ENCODE measurements at places on chromosomes 7 and 10.
A peak's percentile ranks its signal among the peaks of the same experiment; 100 is the strongest.

DNA sequence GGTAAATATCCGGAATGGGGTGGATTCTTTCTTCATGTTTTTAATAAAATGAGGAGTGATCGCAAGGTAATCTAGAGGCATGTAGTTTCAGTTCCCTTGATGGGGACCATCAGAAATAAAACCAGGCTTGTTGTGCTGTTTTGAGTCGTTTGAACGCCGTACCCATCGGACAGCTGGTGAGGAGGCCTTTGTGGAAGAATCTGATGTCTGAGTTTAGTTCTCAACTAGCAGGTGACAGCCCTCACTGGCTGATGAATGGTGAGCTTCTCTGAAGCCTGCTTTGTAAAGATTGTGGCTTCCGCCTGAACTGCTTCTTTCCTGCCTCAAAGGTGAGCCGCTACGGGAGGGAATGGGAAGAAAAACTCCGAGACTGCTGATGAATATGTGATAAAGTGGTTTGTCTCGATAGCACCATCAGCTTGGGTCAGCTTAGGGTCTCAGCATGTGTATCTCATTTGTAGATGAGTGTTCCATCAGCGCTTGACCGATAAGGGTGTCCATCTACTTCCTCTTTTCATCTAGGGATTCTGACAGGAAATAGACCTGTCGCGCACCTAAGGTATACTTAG is 977 bp downstream of the TMEM248 start:
- H3K36me3 ChIP-seq: no peaks in the 10 kb centered on the region
- H3K4me1 ChIP-seq: peaks cover 7% of the 10 kb centered on the region
- peak overlapping the region; percentile 81 for H3K27ac ChIP-seq
- peak; percentile 28 for DNase-seq

GRCh38 chr7:135217645-135218509 is 6.6 kb upstream of the WDR91 start:
- no peak overlapping the region for H3K4me3 ChIP-seq
- no peaks in the 10 kb centered on the region for H3K36me3 ChIP-seq
- no peak overlapping the region for H3K27ac ChIP-seq
- H3K27me3 ChIP-seq: no peaks in the 10 kb centered on the region

DNA sequence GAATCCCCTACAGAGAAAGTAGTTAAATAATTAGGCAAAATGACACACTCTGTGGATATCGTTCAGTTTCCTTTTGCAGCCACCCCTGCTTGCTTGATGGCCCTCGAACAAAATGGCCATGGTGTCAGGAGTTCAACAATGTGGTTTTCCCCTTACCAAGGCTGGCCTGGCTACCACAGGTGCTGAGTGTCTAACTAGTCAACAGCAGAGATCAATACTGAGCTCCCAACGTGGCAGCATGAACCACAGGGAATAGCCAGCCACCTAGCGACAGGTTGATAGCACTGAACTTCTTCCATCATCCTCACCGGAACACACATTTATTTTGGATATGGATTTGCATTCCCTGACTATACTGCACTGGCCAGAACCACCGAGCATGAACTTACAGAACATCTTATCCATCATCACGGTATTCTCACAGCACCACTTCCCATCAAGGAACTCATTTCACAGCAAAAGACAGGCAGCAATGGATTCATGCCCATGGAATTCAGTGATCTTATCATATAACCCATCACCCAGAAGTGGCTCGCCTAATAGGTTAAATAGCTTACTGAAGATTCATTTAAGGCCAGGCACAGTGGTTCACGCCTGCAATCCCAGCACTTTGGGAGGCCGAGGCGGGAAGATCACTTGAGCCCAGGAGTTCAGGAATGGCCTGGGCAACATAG is 6.3 kb downstream of the C10orf67 start:
- H3K4me3 ChIP-seq: no peak overlapping the region
- H3K27me3 ChIP-seq: no peaks in the 10 kb centered on the region
- no peak for DNase-seq
- H3K27ac ChIP-seq: no peak overlapping the region
- no peaks in the 10 kb centered on the region for H3K36me3 ChIP-seq

- no peaks in the 10 kb centered on the region for H3K27me3 ChIP-seq
- H3K36me3 ChIP-seq: no peaks in the 10 kb centered on the region
- H3K27ac ChIP-seq: no peak overlapping the region
- no peak overlapping the region for H3K4me3 ChIP-seq
These were observed 149.8 kb downstream of the AKR1D1 start for GRCh38 chr7:138226001-138226476.

GRCh38 chr7:78863281-78863680 is 590.2 kb downstream of the MAGI2 start:
- no peak for DNase-seq
- H3K27me3 ChIP-seq: no peaks in the 10 kb centered on the region
- H3K36me3 ChIP-seq: no peaks in the 10 kb centered on the region
- H3K27ac ChIP-seq: no peak overlapping the region
- H3K4me3 ChIP-seq: no peak overlapping the region

- no peaks in the 10 kb centered on the region for H3K27me3 ChIP-seq
- H3K36me3 ChIP-seq: no peaks in the 10 kb centered on the region
- no peak overlapping the region for H3K4me3 ChIP-seq
- no peak for DNase-seq
- H3K4me1 ChIP-seq: no peaks in the 10 kb centered on the region
These were observed 170.6 kb upstream of the GRB10 start for GRCh38 chr7:50953303-50953702.

DNA sequence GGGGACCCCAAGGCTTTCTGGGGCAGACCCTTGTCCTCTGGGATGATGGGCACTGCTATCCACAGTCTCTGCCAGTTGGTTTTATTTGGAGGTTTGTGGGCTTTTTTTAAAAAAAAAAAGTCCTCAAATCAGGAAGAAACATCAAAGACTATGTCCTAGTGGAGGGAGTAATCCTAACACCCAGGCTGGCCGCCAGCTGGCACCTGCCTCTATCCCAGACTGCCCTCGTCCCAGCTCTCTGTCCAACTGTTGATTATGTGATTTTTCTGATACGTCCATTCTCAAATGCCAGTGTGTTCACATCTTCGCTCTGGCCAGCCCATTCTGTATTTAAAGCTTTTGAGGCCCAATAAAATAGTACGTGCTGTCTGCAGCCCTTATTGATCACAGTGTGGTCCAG is 61.0 kb upstream of the LRRC4 start:
- no peak for DNase-seq
- H3K4me1 ChIP-seq: no peaks in the 10 kb centered on the region
- H3K27ac ChIP-seq: no peak overlapping the region
- no peaks in the 10 kb centered on the region for H3K27me3 ChIP-seq

- H3K36me3 ChIP-seq: no peaks in the 10 kb centered on the region
- H3K27ac ChIP-seq: no peak overlapping the region
- H3K27me3 ChIP-seq: peaks cover 24% of the 10 kb centered on the region
- H3K4me3 ChIP-seq: peak overlapping the region; percentile 42
- peaks cover 6% of the 10 kb centered on the region for H3K4me1 ChIP-seq
These were observed 609 bp downstream of the KLRG2 start for GRCh38 chr7:139482662-139483466.

DNA sequence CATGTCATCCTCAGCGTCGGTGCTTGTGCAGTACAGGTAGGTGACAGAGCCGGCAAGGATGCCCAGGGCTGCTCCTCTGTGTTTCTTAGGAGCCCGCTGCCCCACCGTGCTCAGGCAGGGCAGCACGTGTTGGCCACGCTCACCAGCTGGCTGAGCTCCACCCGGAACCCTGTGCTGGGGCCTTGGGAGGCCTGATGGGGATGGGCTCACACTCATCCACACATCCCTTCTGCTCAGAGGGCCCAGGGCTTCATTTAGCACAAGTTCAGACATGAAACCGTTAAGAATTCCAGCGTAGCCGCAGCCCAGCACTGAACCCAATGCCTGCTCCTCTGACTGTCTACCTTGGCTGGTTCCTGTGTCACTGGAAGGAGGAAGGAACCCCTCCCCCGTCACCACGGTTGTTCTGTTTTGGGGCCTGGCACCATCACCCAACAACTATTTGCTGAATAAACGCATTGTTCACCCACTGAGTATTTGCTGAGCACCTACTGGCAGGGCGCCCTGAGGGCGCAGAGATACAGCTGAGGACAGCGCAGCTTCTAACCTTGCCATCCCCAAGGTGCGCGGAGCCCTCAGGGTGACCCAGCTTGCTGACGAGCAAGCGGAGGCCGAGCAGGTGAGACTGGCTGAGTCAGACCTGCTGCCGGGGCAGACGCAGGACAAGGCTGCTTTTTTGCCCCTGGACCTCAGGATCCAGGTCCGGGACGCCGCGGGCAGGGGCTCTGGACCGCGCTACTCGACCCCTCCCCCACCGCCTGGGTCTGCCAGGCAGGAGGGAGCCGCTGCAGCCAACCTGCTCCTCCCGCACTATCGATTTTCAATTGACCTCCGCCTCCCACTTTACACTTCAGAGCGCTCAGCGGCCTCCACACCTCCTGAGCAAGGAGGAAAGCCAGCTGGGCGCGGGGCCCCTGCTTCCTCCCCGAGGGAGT is 50.6 kb upstream of the RET start:
- H3K36me3 ChIP-seq: no peaks in the 10 kb centered on the region
- no peak for DNase-seq
- no peak overlapping the region for H3K27ac ChIP-seq
- no peak overlapping the region for H3K4me3 ChIP-seq

DNA sequence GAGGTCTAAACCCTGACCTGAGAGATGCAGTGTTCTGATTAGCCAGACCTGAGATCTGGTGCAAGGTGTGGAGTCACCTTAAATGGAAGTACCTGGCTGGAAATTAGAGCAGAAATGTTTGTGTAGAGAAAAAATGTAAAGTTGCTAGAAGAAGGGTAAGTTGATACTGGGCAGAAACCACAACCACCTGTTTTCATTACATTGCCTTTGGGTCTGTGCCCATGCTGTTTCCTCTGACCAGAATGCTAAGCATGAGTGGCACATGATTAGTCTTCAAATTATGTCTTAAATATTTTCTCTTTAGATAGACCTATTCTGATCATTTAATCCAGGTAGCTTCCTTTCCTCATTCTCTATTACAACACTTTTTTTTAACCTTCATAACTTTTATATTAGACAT is 69.0 kb downstream of the CASD1 start:
- H3K36me3 ChIP-seq: no peaks in the 10 kb centered on the region
- no peak for DNase-seq
- no peak overlapping the region for H3K4me3 ChIP-seq
- H3K27me3 ChIP-seq: no peaks in the 10 kb centered on the region
- H3K27ac ChIP-seq: no peak overlapping the region

- H3K4me1 ChIP-seq: no peaks in the 10 kb centered on the region
- H3K27me3 ChIP-seq: no peaks in the 10 kb centered on the region
- no peak overlapping the region for H3K27ac ChIP-seq
- no peaks in the 10 kb centered on the region for H3K36me3 ChIP-seq
- DNase-seq: no peak
- H3K4me3 ChIP-seq: no peak overlapping the region
These were observed 667.6 kb upstream of the CELF2 start for GRCh38 chr10:10350050-10350449.

DNA sequence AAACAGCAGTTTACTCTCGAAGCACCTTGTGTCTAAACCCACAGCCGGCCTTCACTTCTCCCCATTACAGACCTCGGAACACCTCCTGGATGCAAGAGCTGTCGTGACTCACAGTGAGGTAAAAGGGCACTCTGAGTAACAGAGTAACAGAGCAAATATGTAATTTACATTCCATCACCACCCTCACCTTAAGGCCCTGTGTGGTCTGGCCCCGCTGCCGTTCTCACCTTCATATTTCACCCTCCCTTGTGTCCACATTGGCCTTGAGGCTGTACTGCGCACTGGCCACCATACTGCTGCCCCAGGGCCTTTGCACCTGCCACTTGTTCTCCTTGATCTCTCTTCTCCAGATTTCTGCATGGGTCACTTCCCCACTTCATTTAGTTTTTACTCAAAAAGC is 12.6 kb downstream of the FFAR4 start:
- DNase-seq: peak; percentile 52
- no peak overlapping the region for H3K4me3 ChIP-seq
- no peaks in the 10 kb centered on the region for H3K27me3 ChIP-seq
- H3K36me3 ChIP-seq: no peaks in the 10 kb centered on the region

DNA sequence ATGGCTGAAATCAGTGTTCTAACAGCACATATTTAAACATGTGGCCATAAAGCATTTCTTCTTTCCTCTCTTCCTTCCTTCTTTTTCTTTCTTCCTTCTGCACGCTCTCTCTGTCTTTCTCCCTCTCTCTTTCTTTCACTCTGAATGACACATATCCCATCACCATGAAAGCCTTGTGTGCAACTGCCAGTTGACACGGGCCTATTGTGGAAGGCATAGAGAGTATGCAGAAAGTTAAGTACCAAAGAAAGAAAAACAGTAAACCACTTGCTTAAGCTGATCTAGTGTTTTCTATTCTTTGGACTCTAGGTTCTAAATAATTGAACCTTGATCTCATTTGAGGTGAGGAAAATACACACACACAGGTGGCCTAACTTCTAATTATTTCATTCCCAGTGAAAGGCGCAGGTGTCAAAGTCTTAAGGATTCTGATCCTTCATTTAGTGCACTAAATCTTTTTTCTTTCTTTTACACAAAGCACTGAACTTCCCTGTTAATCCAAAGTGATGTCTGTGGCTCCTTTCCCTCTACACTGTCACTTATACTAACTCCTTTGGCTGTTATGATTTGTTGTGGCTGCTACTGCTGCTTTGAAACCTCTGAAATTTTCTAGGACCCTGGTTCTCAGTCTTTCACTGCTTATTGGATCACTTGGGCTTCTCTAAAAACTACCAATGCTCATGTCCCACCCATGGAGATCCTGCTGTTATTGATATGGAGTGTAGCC is 17.7 kb downstream of the DKK1 start:
- H3K27me3 ChIP-seq: no peaks in the 10 kb centered on the region
- H3K27ac ChIP-seq: no peak overlapping the region
- DNase-seq: no peak

- no peak overlapping the region for H3K27ac ChIP-seq
- H3K4me3 ChIP-seq: no peak overlapping the region
- H3K4me1 ChIP-seq: no peaks in the 10 kb centered on the region
- no peaks in the 10 kb centered on the region for H3K36me3 ChIP-seq
These were observed 108.3 kb downstream of the GLI3 start for GRCh38 chr7:42128703-42129102.

- no peaks in the 10 kb centered on the region for H3K36me3 ChIP-seq
- no peaks in the 10 kb centered on the region for H3K27me3 ChIP-seq
- H3K27ac ChIP-seq: no peak overlapping the region
- H3K4me3 ChIP-seq: no peak overlapping the region
- no peaks in the 10 kb centered on the region for H3K4me1 ChIP-seq
These were observed 193.8 kb downstream of the IMMP2L start for GRCh38 chr7:111368381-111369065.

- H3K4me1 ChIP-seq: no peaks in the 10 kb centered on the region
- no peaks in the 10 kb centered on the region for H3K36me3 ChIP-seq
- no peaks in the 10 kb centered on the region for H3K27me3 ChIP-seq
- H3K27ac ChIP-seq: no peak overlapping the region
- no peak for DNase-seq
These were observed 61.3 kb downstream of the FOXL3 start for GRCh38 chr7:351256-351655.

DNA sequence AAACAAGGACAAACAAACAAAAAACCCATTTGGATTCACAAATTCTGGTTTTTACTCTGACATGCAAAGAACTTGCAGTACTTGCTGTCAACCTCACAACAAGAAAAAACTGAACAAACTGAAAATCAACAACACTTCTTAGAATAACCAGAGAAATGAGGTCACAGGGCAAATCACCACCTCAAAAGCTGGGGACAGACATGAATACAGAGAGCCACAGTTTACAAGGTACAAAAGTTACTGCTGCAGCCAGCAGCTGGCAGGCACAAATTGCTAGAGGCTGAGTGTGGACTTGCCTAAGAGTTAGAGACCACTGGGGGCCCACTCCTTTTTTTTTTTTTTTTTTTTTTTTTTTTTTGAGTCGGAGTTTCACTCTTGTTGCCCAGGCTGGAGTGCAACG is 15.0 kb upstream of the RNF32 start:
- H3K27me3 ChIP-seq: no peaks in the 10 kb centered on the region
- no peaks in the 10 kb centered on the region for H3K4me1 ChIP-seq
- H3K36me3 ChIP-seq: no peaks in the 10 kb centered on the region
- no peak overlapping the region for H3K4me3 ChIP-seq
- no peak overlapping the region for H3K27ac ChIP-seq
